Iris pigment epithelial cell (primary cell): ENCODE measurements at places on chromosomes 1 and 21.

DNA sequence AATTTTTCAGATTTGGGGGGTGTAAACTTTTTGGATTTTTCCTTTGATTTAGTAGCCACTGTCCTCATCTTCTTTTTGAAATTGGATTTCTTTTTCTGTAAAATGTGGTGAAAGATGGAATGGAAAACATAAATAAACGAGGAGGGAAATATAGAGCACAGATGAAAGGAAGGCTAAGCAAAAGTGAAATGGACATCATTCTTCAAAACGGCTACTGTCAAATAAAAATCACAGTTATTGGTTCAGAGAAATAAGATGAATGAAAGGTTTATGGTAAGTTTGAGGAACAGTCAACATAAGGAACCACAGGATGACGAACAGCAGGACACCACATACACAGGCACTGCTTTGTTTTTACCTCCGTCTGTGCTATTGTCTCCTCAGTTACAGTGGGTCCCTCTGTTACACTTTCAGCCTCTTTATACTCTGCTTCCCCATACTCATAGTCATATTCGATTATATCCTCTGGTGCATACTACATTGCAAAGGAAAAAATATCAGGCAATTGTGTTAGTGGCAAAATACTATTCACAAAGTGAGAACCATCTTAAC is 82.4 kb downstream of the COL11A1 start:
- no peak for DNase-seq

- no peak for DNase-seq
These were observed 200.0 kb downstream of the TOMM20 start for GRCh38 chr1:234928642-234929041.

DNA sequence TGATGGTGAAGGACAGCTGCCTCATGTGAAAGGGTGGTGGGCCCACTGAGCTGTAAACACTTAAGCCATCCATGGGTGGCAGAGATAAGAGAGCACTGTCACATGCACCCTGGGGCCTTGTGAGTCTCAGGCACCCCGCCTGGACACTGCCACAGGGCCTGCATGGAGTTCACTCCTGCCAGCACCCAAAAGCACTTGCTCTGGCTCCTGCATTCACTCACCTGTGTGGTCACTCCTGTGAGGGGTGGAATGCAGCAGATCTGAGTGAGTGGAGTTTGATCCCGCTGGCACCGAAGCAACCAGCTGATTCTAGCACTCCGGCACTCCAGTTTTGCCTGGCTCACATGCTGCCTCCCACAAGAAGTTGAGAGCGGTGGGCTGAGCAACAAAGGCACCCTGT is 1142.1 kb upstream of the PRMT6 start:
- DNase-seq, result no peak

- DNase-seq, result no peak
These were observed 5.9 kb upstream of the VCAM1 start for GRCh38 chr1:100713626-100714025.

- no peak for DNase-seq
These were observed 216.9 kb downstream of the RYR2 start for GRCh38 chr1:237258871-237259270.

DNA sequence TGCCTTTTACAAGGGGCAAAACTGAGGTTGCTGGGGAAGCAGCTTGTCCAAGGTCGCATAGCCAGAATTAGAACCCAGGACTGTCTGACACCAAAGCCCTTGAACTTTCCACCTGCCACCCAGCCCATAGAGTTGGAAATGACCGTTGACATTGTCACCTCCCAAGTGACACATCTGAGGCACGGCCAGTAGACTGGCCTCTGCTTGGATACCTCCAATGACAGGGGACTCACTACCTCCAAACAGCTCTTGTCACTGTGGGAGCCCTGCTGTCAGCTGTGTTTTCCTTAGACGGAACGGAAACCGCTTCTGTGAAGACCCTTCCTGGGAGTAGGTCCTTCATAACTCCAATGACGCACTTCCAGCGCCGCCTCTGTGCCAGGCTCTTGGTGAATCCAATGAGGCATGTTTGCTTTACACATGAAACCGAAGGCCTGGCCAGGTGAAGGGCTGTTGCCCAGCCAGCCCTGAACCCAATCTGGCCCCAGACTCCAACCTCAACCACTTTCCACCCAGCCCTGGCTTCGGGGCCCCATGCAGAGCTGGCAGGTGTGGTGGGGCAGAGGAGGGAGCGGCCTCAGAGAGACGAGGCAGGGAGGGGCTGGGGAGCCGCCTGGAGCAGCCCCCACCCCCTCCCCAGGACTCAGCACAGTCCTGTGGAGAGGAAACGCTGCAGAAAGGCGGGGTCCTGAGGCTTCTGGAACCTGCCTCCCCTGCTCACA is 109.2 kb upstream of the IFFO2 start:
- DNase-seq, result no peak
